ENCODE measurements at places on chromosomes 11 and 22.

DNA sequence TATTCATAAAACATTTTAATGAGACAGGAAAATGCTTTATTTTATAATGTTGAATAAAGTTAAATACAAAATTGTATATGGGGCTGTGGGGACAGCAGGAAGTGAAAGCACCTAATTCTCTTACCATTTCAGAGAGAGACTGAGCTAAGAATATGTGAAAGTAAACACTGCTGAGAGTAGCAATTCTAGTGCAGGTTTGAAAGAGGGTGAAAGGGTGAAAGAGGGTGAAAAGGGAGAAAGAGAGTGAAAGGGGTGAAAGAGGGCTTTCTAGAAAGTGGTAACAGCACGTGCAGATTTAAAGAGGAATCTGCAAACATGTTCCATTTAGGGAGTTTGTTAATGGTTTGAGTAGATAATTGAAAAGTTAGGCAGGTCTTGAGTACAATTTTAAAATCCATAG is 652.0 kb upstream of the CCDC90B start:
- DNase-seq = no peak

DNA sequence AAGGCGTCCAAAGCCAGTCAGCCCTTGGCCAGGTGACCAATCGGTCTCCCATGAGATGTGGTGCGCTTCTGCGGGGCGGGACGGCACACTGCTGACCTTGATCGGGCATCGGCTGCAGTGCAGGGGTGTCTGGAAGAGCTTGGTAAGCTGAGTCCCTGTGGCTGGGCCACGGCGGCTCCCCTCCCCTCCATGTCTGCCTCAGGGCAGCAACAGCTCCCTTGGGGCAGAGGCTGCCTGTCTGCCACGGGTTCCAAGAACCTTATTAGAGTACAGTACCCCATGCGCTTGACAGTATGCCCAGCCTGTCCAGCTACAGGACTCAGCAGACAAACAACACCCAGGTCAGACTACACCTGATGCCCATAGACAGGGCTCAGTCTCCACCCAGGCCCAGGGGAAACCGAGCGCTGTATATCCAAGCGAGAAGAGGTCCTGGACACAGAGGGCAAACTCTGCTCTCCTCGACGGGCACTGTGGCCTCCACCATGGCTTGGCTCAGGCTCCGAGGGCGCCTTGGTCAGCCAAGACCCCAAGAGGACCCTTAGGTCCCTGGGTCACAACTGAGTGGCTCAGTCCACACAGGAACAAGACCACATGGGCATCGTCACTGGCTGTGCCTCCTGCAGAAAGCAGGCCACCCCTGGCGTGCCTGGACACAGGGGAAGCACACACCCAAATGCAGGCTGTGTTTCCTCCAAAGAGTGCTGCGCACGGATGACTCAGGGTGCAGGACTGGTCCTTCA is 18.9 kb downstream of the TSPAN32 start:
- DNase-seq = no peak

DNA sequence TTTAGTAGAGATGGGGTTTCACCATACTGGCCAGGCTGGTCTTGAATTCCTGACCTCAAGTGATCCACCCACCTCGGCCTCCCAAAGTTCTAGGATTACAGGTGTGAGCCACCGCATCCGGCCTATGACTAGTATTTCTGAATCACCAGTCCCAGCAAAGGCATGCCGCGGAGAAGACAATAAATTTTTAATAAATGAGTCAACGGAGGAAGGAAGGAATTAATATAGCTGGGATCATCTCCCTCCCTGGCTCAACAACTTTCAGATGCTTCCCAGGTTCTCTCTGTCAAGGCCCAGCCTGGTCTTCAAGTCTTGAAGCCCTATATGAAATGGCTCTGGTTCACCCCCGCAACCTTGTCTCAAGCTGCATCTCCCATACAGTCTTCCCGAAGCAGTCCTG is 45.7 kb downstream of the CYTH4 start:
- no peak for DNase-seq

DNA sequence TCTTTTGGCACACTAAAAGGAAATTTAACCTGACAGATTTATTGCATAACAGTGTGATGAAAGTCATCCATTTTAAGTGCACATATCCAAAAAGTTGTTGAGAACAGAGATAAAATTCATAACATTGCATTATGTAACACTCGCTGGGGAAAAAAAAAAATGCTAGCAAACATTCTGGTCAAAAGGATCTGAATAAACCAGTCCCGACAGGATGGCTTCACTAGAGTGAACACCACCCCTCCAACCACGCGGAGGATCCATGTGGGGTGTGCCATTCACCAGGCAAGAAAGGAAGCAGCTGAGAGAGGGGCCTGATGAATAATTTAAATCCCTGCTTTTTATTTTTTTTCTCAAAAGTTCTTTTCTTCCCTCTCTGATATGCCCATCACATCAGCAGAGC is 258.7 kb downstream of the DCDC1 start:
- DNase-seq = no peak

GRCh38 chr22:25702040-25702439 is 39.9 kb upstream of the MYO18B start:
- no peak for DNase-seq

DNA sequence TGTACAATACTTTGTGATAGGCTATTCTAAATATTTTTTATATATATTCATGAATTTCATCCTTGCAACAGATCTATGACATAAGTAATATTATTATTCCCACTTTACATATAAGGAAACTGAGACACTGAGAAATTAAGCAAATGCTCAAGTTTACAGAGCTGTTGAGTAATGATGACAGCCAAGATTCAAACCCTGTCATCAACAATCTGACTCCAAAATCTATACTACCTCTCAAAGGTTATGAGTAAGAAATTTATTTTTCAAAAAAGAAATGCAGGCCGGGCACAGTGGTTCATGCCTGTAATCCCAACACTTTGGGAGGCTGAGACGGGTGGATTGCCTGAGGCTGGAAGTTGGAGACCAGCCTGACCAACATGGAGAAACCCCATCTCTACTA is 22.6 kb upstream of the SOX6 start:
- DNase-seq = no peak

GRCh38 chr22:36365020-36365411 is 22.8 kb downstream of the MYH9 start:
- DNase-seq = peak; percentile 80

GRCh38 chr11:112176077-112176476 is 765 bp downstream of the BCO2 start:
- DNase-seq = no peak

GRCh38 chr11:798093-798713 is at the start of gene SLC25A22:
SLC25A22 (minus strand) TSS chr11:798281; CDS start chr11:795006, 3,275 bp downstream.
- peak; percentile 69 for DNase-seq

DNA sequence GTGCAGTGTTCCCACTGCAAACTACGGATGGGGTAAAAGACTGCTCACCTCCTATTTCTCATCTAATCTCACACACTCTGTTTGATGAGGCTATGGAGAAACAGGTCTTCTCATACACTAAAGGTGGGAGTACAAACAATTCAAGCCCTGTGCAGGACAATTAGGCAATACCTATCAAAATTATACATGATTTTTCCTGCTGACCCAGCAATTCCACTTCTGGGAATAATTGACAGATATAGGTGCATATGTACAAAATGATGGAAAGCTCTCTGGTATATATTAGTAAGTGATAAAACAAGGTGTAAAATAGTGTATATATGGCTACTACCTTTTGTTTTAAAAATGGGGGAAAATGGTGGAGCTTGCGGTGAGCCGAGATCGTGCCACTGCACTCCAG is 23.1 kb downstream of the BDNF start:
- DNase-seq = no peak

GRCh38 chr11:5737670-5738392 is 1.6 kb downstream of the OR56B1 start:
- no peak for DNase-seq

- no peak for DNase-seq
Observed at GRCh38 chr22:35893698-35894097, 134.9 kb downstream of the RBFOX2 start.

DNA sequence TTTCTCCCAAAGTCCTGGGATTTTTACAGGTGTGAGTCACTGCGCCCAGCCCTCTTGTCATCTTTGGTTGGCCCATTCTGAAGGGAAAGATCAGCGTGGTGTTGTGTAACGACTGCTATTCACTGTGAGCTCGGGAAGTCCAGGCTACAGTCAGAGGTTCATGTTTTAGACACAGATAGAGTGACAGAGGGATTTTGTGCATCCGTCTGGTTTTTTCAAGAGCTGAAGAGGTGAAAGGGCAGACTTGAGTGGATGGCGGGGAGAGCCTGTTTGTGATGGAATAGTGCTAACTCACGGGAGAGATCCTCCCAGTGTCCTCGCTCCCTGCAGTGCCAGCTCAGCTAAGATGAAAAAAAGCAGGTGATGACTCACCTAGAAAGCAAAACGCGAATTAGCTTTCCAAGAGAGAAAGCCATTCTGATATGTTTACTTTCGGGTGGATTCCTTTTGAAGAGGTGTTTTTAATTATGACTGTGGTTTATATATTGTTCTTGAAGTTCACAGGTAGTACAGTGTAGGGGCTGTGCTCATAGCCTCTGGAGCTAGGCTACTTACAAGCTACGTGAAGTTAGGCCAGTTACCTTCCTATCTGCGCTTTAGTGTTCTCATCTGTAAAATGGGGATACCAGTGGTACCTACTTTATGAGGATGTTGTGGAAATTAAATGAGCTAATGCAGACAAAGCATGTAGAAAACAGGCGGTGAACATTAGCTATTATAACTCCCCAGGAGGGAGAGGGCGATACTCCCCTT is 67.2 kb downstream of the C11orf91 start:
- DNase-seq = no peak

DNA sequence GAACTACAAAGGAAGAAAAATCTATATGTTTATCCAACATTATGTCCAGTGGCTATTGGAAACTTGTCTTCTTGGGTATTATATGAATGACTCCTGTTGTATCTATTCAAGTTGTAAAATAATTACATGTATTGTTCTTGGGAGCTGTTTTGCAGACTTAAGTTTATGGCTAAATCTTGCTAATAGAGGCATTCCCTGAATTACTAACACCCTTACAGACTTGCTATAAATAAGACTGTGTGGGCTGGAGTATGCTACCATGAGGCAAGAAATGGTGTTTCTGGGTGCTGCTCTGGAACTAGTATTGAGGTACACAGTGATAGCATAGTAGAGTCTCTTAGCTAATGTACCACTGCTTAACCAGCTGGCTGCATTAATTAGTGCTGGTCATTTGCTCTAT is 155.1 kb downstream of the HIPK3 start:
- no peak for DNase-seq

- no peak for DNase-seq
Observed at GRCh38 chr22:41913040-41913719, 1.7 kb downstream of the SHISA8 start.

DNA sequence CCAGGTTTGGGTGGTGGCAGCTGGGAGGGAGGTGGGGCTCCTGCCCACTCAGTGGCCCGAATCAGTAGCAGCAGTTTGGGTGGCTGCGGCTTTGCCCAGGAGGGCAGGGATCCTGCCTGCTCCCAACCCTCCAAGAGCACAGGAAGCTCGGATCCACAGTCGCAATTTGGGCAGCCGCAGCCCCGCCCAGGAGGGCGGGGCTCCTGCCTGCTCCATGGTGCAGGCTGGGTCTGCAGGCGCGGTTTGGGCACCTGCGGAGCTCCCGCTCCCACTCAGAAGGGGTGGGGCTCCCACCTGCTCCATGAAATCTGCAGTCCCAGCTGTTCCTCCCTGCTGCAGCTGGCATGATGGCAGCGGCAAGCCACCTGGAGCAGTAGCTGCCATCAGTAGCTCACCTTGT is 38.1 kb upstream of the CALCB start:
- no peak for DNase-seq

GRCh38 chr11:1017269-1018005 is 19.1 kb downstream of the MUC6 start:
- DNase-seq = no peak

DNA sequence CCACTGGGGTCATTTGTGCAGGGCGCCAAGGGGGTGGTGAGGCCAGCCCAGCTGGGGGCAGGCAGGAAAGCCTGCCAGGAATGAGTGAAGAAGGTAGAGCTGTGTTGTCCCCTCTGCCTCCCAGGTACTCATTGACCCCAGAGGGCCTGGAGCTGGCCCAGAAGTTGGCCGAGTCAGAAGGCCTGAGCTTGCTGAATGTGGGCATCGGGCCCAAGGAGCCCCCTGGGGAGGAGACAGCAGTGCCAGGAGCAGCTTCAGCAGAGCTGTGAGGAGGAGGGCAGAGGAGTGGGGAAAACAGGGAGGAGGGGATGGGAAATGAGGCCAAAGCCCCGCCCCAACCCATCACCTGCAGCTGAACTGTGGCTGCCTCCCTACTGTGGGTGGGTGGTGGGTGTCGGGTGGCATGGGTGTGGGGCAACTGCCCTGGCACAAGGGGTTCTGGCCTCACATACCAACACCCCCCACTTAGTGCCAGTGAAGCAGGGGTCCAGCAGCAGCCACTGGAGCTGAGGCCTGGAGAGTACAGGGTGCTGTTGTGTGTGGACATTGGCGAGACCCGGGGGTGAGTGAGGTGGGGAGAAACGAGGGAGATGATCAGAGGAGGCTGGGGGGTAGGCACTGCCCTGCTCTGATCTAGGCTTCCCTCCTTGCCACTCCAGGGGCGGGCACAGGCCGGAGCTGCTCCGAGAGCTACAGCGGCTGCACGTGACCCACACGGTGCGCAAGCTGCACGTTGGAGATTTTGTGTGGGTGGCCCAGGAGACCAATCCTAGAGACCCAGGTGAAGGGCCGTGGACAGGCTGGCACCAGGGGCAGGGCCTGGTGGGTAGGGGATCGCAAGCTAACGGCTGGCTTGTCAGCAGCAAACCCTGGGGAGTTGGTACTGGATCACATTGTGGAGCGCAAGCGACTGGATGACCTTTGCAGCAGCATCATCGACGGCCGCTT is 3.0 kb downstream of the MUS81 start:
- no peak for DNase-seq

DNA sequence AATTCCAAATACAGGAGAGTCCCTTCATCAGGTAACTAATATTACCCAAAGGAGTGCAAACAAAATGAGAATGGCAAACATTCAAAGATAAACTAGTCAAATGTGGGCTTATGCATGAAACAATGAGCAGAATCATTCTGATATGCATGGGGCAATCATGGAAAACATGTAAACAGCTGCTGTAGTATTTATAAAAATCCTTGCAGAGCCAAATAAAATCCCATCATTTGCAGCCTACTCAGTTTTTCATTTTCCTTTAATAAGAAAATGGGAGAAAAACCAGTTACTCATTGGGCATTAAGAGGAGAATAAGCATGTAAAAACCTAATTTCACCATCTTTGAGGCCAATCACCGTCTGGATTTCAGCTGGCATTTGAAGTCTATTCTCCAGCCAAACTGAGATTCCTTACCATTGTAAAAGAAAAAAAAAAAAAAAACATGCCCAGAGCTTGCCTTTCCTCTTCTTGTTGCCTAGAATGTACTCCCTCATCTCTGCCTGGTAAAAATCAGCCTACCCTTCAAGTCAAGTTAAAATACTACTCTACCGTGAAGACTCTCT is 249.1 kb downstream of the TTC28 start:
- DNase-seq = no peak

GRCh38 chr22:19615001-19615461 is 90.8 kb upstream of the CLDN5 start:
- no peak for DNase-seq

- DNase-seq = no peak
Observed at GRCh38 chr22:19974268-19974861, 32.7 kb upstream of the TXNRD2 start.
